Aortic smooth muscle cell (primary cell): ENCODE measurements at places on chromosomes 5 and 9. TPM values are rescaled to one million over a fixed set of nuclear protein-coding genes. Genes with fewer than 3 reads are reported as not detected.

The ISOC1 gene
- total RNA-seq: 12.2 and 14.3 TPM in 2 replicates

The PKD2L2 gene
- not detected in 2 replicates for total RNA-seq

The ENTREP1 gene
- 0.13 and 0.25 TPM in 2 replicates for total RNA-seq

The GABRA6 gene
- total RNA-seq: not detected in 2 replicates

The PHYHD1 gene
- 5.7 and 9.8 TPM in 2 replicates for total RNA-seq

The TMEM167A gene
- total RNA-seq: 71.7 and 76.2 TPM in 2 replicates
